ENCODE measurements at places on chromosomes 16 and 17.

DNA sequence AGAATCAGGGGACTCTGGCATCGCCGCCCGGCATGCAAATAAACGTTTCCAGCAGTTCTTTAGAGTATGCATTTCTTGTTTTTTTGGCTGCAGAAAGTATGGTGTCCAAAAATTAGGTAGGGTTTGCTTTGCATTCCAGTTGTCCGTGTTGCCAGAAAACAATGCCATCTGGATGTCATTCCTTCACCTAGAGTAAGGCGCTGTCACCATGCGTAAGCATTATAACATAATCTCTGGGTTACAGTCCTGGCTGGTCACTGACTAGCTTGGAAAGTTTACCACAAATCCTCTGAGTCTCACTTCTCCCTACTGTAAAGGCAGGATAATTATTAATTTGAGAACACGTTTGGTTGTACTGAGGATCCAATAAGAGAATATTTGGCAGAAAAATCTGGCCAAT lies 457.7 kb downstream of the XYLT1 start:
- no peak for DNase-seq

- DNase-seq: peak; percentile 26
These were observed 38.6 kb upstream of the TOB1 start for GRCh38 chr17:50904518-50905459.

- DNase-seq: no peak
These were observed 676.3 kb upstream of the GOT2 start for GRCh38 chr16:59410451-59410850.

- peak; percentile 77 for DNase-seq
These were observed 21.0 kb downstream of the SLC7A6OS start for GRCh38 chr16:68289621-68290329.

GRCh38 chr17:64393000-64393402 lies 2.3 kb upstream of the PECAM1 start:
- peak; percentile 65 for DNase-seq

- no peak for DNase-seq
These were observed 4.1 kb upstream of the UBTF start for GRCh38 chr17:44223541-44224071.

DNA sequence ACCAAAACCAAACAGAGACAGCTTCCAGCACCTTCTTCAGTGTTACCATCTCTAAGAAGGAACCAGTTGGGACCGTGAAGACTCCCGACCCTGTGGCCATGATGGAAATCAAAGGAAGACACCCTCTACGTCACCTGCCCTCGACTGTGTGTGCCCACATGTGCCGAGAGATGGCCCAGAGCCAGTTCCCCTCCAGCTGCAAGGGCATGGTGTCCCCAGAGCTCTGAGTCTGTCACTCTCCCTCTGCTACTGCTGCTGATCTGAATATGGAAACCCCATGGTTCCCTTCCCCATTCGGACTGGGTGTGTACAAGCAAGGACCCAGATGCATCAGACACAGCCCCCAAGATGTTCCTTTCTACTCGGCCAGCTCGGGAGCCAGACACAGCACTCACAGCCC lies 76.4 kb downstream of the SOCS1 start:
- DNase-seq: no peak

DNA sequence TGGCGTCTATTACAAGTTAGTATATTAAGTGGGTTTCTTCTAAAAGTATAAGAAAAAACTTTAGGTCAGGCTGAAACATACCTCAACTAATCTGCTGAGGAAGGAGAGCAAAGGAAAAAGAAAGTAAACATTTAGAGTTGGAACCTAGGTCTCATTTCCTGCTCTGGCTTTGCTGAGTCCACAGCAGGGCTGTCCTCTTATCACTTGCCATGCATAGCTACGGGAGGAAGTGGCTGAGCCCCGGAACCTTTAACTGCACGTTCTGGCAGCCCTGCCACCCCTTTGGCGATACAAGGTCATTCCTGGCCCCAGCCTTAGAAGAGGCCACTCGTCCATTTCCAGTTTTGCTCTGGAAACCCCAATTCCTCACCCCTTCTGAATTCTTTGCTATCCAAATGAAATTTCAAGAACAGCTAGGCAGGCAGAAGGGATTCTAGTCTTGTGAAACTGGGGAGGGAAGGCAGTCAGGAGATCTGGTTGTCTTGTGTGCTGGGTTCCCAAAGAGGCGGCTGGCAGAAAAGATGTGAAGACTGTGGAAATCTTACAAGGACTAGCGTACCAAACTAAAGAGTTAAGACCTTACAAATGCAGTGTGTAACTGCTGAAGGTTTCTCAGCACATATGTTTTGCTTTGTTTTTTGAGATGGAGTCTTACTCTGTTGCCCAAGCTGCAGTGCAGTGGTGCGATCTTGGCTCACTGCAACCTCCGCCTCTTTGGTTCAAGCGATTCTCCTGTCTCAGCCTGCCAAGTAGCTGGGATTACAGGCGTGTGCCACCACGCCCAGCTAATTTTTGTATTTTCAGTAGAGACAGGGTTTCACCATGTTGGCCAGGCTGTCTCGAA lies 19.1 kb downstream of the WIPI1 start:
- DNase-seq: peak; percentile 58

DNA sequence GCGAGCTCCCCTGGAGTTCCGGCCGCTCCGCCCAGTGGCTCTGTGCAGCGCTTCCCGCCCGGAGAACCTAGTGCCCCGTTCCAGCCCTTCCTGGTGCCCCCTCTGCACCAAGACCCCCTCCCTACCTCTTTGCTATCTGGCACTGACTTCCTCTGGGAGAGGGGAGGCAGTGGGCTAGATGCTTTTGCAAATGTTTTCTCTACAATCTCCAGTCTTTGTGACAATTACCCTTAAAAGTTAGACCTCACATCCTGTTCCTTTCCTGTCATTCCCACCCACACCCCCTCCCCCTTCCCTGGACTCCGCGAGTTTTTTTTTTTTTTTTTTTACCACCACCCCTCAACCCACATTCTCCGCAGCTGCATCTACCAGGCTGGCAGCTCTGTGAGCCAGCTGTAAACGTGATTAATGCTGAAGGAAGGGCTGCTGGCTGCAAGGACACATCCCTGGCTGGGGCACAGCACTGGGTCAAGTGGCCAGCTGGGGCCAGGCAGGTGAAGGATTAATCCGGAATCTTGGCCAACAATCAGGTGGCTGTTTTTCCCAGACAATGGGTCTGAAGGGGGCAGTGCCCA lies 101.5 kb downstream of the MGAT5B start:
- no peak for DNase-seq

DNA sequence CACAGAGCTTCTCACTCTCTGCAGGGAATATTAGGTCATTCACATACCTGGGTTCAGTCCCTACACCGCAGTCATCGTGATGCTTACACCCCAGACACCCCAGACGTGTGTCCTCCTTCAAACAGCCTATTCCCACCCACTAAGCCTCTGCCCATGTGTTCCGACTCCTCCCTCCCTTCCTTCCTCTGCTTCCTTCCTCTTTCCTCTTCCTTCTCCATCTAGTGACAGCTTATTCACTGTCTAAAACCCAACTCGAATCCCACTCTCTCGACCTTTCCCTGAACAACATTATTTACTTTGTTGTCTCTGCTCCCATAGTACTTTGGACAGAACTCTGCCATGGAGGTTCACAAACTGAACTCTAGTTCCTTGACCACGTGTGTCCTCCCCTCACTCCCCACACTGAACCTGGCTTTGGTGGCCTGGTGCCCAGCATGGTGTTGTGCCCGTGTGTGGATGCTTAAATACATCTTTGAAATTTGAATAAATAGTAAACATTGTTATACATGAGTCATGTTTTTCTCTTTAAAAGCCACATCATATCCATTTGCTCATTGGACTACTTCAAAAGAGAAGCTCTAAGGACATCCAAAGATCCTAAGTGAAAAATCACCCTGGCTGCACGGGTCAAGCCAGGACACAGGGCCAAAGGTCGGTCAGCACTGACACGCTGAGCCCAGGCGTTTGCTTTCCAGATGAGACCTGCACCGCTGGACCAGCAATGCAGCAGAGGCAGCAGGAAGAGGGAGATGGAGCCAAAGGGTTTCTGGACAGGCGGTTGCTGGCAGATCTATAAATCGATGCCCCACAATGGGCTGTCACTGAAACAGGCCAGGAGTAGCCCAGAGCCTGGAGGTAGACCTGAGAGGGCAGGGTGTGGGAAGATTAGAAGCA lies 14.1 kb upstream of the G6PC1 start:
- no peak for DNase-seq

DNA sequence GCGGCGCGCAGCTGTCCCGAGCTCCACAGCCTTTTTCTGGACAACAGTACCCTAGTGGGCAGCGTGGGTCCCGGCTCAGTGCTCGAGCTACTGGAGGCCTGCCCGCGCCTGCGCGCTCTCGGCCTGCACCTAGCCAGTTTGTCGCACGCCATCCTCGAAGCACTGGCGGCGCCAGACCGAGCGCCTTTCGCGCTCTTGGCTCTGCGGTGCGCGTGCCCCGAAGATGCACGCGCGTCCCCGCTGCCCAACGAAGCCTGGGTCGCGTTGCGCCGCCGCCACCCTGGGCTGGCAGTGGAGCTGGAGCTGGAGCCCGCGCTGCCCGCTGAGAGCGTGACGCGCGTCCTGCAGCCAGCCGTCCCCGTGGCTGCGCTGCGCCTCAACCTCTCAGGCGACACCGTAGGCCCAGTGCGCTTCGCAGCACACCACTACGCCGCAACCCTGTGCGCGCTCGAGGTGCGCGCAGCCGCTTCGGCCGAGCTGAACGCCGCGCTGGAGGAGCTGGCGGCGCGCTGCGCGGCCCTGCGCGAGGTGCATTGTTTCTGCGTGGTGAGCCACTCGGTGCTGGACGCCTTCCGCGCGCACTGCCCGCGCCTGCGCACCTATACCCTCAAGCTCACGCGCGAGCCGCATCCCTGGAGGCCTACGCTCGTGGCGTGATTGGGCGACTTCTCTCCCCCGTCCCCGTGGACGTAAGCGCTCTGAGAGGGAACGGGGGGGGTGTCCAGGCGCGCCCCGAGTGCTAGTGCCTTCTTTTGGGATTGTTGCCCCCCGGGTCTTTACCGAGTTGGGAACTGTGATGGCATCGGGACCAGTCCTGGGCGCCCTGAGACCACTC lies 1.2 kb upstream of the HSF4 start:
- peak; percentile 66 for DNase-seq

DNA sequence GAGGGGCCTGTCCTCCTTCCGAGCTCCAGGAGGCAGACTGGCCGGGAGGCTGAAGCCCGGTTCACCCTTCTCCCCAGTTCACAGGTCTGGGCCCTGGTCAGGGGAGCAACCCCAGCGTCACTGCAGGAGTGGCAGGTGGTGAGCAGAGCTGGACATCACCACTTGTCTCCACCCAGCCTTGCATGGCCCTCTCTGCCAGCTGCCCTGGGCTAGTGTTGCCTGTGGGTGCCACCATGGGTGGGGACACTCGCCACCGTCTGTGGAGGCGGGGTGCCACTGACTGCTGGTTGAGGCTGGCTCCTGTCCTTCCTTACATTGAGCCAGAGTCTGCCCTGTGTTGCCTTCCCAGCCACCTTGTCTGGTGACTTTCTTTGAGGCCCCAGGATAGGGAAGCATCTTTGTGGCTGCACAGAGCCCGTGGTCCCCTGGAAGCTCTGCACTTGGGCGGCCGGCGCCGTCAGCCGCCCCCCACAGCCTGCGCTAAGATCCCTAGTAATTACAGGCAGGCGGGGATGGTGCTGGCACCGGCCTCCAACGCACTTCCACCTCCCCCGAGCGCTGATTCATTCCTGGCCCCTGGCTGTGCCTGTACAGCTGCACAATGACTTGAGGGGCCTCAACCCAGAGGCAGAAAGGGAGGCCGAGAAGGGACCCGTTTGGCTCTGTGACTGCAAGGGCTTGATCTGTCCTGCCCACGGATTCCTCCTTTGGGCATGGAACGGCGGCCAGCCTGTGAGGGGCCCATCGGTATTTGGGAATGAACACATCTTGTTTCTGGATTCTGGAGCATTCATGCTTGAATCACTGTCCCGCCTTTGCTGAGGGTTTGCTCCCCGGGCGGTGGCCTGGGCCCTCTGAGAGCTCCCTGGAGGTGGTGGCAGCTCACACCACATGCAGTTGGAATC lies 5.2 kb downstream of the BAIAP2 start:
- no peak for DNase-seq

GRCh38 chr17:66073384-66073783 lies 118.5 kb downstream of the CEP112 start:
- DNase-seq: no peak

DNA sequence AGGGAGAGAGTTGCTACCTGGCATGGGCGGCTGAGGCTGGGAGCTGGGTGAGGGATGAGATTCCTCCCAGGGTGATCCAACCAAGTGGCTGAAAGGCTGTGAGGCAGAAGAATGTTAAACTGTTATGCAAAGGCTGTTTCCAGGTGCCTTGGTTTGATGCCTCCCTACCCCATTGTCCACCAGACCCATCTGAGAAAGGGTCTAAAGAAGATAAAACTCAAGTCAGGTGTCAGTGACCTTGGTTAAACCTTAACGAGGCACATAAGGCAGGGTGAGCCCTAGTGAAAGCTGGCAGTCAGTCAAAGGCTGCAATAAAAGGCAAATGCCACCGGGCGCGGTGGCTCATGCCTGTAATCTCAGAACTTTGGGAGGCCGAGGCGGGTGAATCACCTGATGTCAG lies 23.8 kb downstream of the LDHD start:
- DNase-seq: no peak

DNA sequence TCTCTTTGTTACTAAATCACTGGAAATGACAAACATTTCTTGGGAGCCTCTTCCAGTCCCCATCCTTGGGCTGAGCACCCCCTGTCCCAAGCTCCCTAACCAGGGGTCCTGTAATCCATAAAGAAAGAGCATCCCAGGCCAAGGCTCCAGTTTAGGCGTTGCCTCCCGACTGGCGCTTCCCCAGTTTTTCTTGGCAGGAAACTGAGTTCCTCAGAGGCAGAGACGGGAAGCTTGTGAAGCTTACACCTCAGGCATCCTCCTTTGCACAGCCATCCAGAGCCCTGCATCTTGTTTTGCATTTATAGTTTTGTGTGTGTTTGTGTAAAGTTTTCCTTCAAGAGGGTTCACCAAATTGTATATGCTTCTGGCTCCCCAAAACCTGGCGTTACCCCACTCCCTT lies 7.1 kb downstream of the COPZ2 start:
- no peak for DNase-seq

GRCh38 chr17:4110152-4110551 lies 32.7 kb downstream of the ZZEF1 start:
- DNase-seq: no peak

GRCh38 chr16:85372627-85373372 lies 240.3 kb upstream of the GSE1 start:
- DNase-seq: peak; percentile 63

GRCh38 chr16:69513180-69513966 lies 52.4 kb upstream of the NFAT5 start:
- no peak for DNase-seq

- no peak for DNase-seq
These were observed 15.1 kb downstream of the YWHAE start for GRCh38 chr17:1384905-1385435.

DNA sequence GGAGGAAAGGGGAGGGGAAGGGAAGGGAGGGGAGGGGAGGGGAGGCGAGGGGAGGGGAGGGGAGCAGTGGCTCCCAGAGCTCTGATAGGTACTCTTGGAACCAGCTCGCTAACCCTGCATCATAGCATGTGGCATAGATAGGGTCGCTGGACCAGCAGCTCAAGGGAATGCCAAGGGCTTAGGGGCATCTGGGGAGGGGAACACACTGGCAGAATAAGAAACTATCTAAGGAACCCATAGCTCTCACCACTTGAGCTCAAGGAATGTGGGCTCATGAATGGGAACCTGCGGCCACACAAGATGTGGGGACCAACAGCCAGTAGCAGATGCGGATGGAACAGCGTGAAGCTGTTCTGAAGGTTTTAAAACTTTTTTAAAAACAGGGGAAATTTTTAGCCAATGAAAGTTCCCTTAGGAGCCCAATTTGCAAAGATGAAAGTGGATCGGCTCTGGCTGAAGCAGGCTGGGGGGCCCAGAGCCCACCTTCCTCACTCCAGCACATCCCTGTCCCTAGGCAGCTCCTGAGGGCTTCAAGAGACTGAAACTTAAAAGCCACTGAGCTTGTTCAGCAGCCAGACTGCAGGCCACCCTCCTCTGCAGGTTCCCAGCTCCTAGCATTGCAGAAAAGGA lies 46.9 kb downstream of the PIMREG start:
- DNase-seq: no peak

All from activated T-cell treated with anti-CD3 and anti-CD28 coated beads, Interleukin-2, amount 50 U/mL, for 48 hours (primary cell).